Mesothelial cell of epicardium (in vitro differentiated cells): ENCODE measurements at places on chromosomes 5 and 9. TPM values are rescaled to one million over a fixed set of nuclear protein-coding genes. Genes with fewer than 3 reads are reported as not detected.

GRCh38 chr5:165834891-165835290 lies 2329.5 kb downstream of the MAT2B start:
- H3K27ac ChIP-seq, result no peak overlapping the region
- H3K4me3 ChIP-seq, result no peak overlapping the region
- peaks cover 1% of the 10 kb centered on the region for H3K4me1 ChIP-seq
- no peaks in the 10 kb centered on the region for H3K36me3 ChIP-seq
- DNase-seq, result no peak

PLAC8L1 gene
- total RNA-seq, result 2.3 to 4.2 TPM (median 2.6 TPM) in 3 replicates

- no peak overlapping the region for H3K27ac ChIP-seq
- H3K27me3 ChIP-seq, result peaks cover 12% of the 10 kb centered on the region
- H3K4me1 ChIP-seq, result peaks cover 11% of the 10 kb centered on the region
- DNase-seq, result peak; percentile 59
- H3K36me3 ChIP-seq, result no peaks in the 10 kb centered on the region
- H3K4me3 ChIP-seq, result no peak overlapping the region
These were observed 5.9 kb downstream of the DMRTA1 start for GRCh38 chr9:22452415-22453010.

GLRA1 gene
- total RNA-seq, result not detected in 3 replicates

DNA sequence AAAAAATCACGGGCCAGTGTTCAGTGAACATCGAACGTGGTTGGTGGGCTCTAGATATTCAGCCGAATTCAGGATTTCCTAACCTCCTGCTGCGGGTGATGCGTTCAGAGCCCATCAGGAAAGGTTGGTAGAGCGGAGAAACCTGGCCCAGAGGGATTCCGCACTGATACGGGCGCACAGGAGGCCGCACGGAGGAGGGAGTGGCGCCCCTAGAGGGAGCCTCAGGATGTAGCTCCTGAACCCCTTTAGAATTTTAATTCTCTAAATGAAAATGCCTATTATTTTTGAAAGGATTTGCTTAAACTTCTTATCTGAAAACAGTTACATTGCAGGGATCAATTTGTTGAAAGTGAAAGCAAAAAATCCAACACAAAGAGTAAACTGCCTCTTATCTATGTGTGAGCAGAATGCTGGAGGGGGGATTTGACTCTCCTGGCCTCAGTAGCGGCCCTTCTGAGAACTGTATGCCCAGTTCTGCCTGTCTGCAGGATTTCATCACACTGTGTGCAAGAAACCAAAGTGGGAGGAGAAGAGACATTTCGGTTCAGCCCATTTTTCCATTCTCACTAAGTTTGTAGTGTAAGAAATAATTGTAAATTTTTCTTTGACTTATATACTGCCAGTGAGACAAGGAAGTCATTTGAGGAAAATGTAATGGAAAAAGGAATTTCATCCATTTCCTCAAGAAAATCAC lies 75.9 kb downstream of the TENT4A start:
- DNase-seq, result no peak
- H3K4me3 ChIP-seq, result no peak overlapping the region
- no peaks in the 10 kb centered on the region for H3K4me1 ChIP-seq
- no peaks in the 10 kb centered on the region for H3K36me3 ChIP-seq
- peaks cover 29% of the 10 kb centered on the region for H3K27me3 ChIP-seq

DNA sequence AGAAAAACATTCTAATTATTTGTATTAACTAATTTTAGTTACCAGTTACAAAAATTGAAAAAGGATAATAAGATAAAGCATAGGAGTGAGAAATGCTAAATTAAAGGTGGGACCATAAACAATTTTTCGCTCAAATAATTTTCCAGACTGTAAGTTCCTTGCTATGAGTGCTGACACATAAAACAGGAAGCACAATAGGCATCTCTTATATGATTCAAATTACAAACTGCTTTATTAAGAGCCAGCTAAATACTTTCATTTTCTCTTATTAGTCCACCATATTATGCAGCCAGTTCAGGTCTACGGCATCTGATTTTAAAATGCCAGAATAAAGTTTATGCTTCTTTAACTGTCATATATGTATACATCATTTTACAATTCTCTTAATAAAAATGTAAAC lies 4.4 kb downstream of the RC3H2 start:
- peaks cover 30% of the 10 kb centered on the region for H3K4me1 ChIP-seq
- H3K4me3 ChIP-seq, result no peak overlapping the region
- H3K27me3 ChIP-seq, result no peaks in the 10 kb centered on the region
